NCI-H1092 (cell line): ENCODE measurements at places on chromosomes 2 and 18.

DNA sequence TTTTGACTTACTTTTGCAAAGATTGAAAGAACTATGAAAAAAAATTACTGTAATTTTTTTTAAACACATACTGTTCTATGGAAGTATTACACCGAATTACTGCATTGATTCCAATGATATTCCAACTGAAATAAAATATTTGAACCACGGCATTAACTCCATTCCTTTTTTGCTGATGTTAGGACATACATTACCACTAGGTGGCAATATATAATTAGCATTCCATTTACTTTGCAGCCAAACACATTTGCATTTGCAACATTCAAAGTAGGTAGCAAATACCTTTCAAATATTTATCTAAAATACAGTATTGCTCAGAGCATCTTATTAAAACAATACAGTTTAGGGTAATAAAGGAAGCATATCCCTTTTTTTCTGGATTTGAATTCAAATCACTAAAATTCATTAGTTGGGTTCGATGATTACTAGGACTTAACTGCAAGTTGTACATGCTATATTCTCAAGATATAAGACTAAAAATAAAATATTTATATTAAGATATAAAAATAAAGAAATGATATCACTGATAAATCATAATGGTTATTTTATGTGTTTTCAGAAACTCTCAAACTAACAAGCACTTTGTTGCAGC is 31.3 kb downstream of the LANCL1 start:
- DNase-seq: no peak

DNA sequence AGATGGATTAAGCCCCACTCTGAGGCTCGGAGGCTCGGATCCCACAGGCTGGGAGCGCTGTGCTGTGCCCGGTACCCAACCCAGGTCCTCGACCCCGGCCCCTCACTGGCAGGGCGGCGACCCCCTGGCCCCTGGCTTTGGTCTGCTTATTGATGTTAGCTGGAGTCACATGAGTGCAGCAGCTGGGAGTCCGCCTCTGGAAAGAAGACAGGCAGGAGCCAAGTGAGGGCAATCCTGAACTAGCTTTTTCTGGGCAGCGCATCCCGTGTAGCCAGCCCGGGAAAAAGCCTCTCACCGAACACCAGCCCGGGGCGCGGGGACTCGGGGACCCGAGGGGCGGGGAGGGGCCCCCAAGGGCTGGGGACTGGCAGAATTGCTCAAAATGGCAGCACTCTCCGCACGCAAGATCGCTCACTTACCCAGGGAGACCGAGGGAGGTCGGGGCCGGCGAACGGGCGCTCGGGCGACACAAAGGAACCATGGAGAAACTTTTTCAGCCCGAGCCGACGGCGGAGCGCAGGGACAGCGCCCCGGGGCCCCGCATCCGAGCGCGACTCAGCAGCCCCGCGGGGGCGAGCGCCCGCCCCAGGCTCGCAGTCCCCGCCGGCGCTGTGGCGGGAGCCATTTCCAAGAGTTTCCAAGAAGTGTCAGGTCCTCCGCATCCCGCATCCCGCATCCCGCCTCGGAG is 567 bp downstream of the TMEM200C start:
- DNase-seq: no peak

GRCh38 chr2:84676295-84676694 is 160.0 kb downstream of the DNAH6 start:
- no peak for DNase-seq

DNA sequence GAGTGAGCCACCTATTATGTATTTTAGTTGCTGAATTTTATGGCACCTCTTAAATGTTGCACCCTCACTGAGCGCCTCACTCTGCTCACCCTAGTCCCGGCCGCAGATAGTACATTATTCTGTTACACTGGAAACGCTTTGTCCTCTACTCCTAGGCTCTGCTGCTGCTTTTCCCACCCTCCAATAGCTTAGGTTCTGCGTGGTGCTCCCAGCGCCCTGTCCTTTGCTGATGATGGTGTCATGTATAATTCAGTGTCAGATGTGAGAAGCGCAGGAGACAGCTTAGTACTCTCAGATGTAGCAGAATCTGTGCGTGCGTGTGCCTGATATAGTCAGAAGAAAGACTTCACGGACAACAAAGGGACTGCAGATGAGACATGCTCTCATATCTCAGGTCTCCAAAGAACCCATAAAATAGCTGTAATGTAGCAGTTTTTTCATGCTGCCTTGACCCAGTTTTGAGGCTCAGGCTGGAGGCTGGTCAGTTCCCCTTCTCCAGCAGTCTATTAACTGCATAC is 1.4 kb upstream of the REEP1 start:
- no peak for DNase-seq
